Subcutaneous adipose tissue (tissue), 4 donors: ENCODE measurements at places on chromosomes 16 and 17. TPM values are rescaled to one million over a fixed set of nuclear protein-coding genes. Genes with fewer than 3 reads are reported as not detected.

Gene DUXB
- not detected for total RNA-seq

Gene ANKRD40CL
- total RNA-seq = not detected

Gene USP43
- 0.22 TPM for total RNA-seq

Gene CACNA1G
- total RNA-seq = not detected

Gene RAPGEFL1
- 2.4 TPM for total RNA-seq

Gene TRPV3
- 0.16 TPM for total RNA-seq

Gene UNC13D
- total RNA-seq = 9.7 TPM

Gene GNG13
- total RNA-seq = not detected

Gene ADAD2
- total RNA-seq = not detected

Gene METTL26
- total RNA-seq = 130 TPM

Gene EFCAB5
- total RNA-seq = 0.34 TPM

Gene P4HB
- 475 TPM for total RNA-seq

Gene ABCC11
- total RNA-seq = 0.44 TPM

Gene EVI2B
- 31.9 TPM for total RNA-seq

Gene CXCL16
- total RNA-seq = 108 TPM

Gene COQ7
- 9.5 TPM for total RNA-seq

Gene TMC5
- 0.22 TPM for total RNA-seq

Gene SMTNL2
- total RNA-seq = not detected

Gene PRSS36
- 10.0 TPM for total RNA-seq

Gene TP53TG3E
- total RNA-seq = not detected

Gene ZDHHC7
- total RNA-seq = 31.0 TPM

Gene KRT16
- total RNA-seq = 42.0 TPM

Gene PRR11
- 1.3 TPM for total RNA-seq

Gene PSMC5
- 127 TPM for total RNA-seq

Gene TLCD3B
- not detected for total RNA-seq

Gene CCP110
- total RNA-seq = 18.8 TPM

Gene OR1D5
- total RNA-seq = not detected

Gene AOC3
- total RNA-seq = 189 TPM

Gene ARL5C
- total RNA-seq = not detected

Gene PPP1R1B
- total RNA-seq = 16.3 TPM

Gene ADAP2
- 52.8 TPM for total RNA-seq

Gene KLHL10
- total RNA-seq = 0.66 TPM

Gene C16orf54
- 0.75 TPM for total RNA-seq

Gene CDH1
- not detected for total RNA-seq

Gene C17orf67
- 0.66 TPM for total RNA-seq

Gene BRIP1
- 0.33 TPM for total RNA-seq

Gene GSDMA
- 1.3 TPM for total RNA-seq

Gene ATP6V0A1
- total RNA-seq = 56.9 TPM

Gene CDR2L
- 5.7 TPM for total RNA-seq

Gene FZD2
- total RNA-seq = 2.2 TPM

Gene NOD2
- 2.4 TPM for total RNA-seq

Gene ST6GALNAC2
- total RNA-seq = 18.0 TPM

Gene PRKCB
- total RNA-seq = 3.4 TPM

Gene KCNH6
- total RNA-seq = not detected

Gene MYL4
- not detected for total RNA-seq

Gene STAT5A
- 158 TPM for total RNA-seq

Gene PROCA1
- total RNA-seq = 8.5 TPM

Gene TEX19
- not detected for total RNA-seq
